ENCODE measurements at places on chromosomes 3 and 15.

DNA sequence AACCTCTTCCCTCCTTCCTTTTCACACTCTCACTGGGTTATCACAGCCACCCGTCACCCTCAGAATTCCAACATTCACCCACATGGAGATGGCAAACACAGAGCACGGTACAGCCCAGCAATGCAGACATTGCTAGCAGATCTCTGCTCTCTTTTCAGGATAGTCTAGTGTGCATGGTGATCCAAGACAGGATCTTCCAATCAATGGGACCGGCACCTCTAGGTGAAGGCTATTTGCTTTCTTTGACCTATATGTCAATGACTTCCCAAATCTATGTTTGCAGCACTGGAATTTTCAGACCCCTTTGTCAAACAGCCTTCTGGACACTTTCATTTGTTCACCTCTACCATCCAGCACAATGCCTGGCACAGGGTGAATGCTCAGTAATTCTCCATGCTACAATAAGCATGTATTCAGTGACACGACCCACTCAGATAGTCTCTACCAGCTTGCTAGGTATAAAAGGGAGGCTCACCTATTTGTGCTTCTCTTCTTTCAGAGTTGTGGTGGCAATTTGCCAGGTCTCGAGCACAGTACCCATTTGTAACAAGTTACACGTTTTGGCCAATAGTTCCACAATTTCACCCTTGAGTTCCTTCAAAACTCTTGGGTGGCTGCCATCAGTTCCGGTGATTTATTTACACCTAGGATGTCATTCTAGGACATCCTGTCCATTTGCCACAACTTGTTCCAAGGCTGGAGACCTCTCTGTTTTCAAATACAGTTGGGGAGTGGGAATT is 279.1 kb upstream of the ICE2 start:
- no peak overlapping the region for H3K4me3 ChIP-seq
- DNase-seq: no peak
- peaks cover 29% of the 10 kb centered on the region for H3K4me1 ChIP-seq

DNA sequence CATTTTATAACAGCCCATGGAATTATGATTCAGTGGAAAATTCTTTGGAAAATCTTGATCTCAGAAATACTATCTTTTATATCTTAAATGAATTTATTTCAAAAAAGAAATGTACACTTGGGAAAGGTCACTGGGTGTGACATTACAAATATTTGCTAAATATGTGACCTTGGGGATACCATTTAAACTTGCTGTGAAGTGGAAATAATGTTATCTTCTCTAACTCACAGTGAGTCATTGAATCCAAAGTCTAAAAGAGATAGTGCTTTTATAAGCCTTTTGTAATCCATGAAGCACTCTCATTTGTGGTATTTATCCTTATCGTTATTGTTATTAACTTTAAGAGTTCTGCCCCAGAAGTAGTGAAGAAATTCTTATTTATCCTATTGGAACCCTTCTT is 289.8 kb upstream of the SEMA6D start:
- H3K4me3 ChIP-seq: no peak overlapping the region
- no peak for DNase-seq
- H3K27ac ChIP-seq: no peak overlapping the region

DNA sequence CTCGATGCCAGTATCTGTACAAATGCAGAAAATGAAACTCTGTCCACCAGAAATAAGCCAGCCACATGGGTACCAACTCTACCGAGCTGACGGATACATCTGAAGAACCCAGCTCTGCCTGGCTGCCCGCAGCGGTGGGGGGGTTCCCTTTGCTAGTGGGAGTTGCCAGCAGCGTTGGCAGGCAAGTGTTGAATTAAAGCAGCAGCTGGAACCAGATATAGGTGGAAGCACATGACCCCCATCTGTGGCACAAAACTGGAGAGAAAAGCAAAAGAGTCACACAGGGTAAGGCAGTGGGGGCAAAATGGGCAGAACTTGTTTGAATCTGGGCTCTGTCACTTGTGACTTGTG is 17.9 kb downstream of the CRYGS start:
- no peaks in the 10 kb centered on the region for H3K36me3 ChIP-seq
- H3K27me3 ChIP-seq: no peaks in the 10 kb centered on the region
- no peak for DNase-seq
- H3K4me3 ChIP-seq: no peak overlapping the region

- no peaks in the 10 kb centered on the region for H3K36me3 ChIP-seq
- H3K4me1 ChIP-seq: no peaks in the 10 kb centered on the region
- H3K4me3 ChIP-seq: no peak within 1 kb of the TSS
Observed at GRCh38 chr3:167653760-167654159, at the start of gene WDR49. Gene WDR49, minus strand, starts transcription at chr3:167653942. Its CDS starts 517 bp downstream, at chr3:167653425.
